ENCODE measurements at places on chromosomes 6 and 20.

DNA sequence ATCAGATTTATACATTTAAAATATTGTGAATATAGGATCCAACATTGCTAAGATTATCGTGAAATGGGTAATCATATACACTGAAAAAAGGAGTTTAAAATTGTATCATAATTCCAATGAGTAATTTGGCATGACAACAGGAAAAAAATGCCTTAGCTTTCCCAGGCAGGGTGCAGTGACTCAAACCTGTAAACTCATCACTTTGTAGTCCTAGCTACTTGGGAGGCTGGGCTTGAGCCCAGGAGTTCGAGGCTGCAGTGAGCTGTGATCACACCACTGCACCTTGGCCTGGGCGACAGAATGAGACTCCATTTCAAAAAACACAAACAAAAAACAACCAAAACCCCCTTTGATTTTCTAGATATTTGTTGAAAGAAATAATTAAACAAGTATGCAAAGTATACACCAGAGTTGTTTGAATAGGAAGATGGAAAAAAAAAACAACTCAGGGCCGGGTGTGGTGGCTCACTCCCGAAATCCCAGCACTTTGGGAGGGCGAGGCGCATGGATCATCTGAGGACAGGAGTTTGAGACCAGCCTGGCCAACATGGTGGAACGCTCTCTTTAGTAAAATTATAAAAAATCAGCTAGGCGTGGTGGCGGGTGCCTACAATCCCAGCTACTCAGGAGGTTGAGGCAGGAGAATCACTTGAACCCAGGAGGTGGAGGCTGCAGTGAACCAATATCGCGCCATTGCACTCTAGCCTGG is 98.7 kb downstream of the TRERF1 start:
- H3K4me1 ChIP-seq, result peaks cover 7% of the 10 kb centered on the region
- DNase-seq, result no peak
- H3K36me3 ChIP-seq, result peaks cover 3% of the 10 kb centered on the region

- no peak overlapping the region for H3K27ac ChIP-seq
- no peaks in the 10 kb centered on the region for H3K4me1 ChIP-seq
- no peak for DNase-seq
- no peaks in the 10 kb centered on the region for H3K27me3 ChIP-seq
- no peak overlapping the region for H3K4me3 ChIP-seq
These were observed 59.4 kb downstream of the TRMT6 start for GRCh38 chr20:5890773-5891441.

GRCh38 chr6:16752206-16752866 is 8.9 kb downstream of the ATXN1 start:
- peaks cover 34% of the 10 kb centered on the region for H3K36me3 ChIP-seq
- no peak for DNase-seq
- H3K27ac ChIP-seq, result no peak overlapping the region

- H3K27ac ChIP-seq, result no peak overlapping the region
- no peak overlapping the region for H3K4me3 ChIP-seq
- H3K27me3 ChIP-seq, result no peaks in the 10 kb centered on the region
- DNase-seq, result no peak
- no peaks in the 10 kb centered on the region for H3K4me1 ChIP-seq
These were observed 445.1 kb downstream of the DOK5 start for GRCh38 chr20:54920491-54920890.

GRCh38 chr6:95866732-95867131 is 149.0 kb upstream of the FUT9 start:
- H3K4me1 ChIP-seq, result no peaks in the 10 kb centered on the region
- H3K27ac ChIP-seq, result no peak overlapping the region
- H3K36me3 ChIP-seq, result no peaks in the 10 kb centered on the region

- no peaks in the 10 kb centered on the region for H3K27me3 ChIP-seq
- H3K4me1 ChIP-seq, result no peaks in the 10 kb centered on the region
- DNase-seq, result no peak
- H3K4me3 ChIP-seq, result no peak overlapping the region
These were observed 9.3 kb upstream of the NNAT start for GRCh38 chr20:37511610-37512275.

GRCh38 chr6:146545581-146545980 is 1.9 kb downstream of the RAB32 start:
- peaks cover 29% of the 10 kb centered on the region for H3K27me3 ChIP-seq
- H3K4me1 ChIP-seq, result peaks cover 6% of the 10 kb centered on the region
- H3K36me3 ChIP-seq, result no peaks in the 10 kb centered on the region
- H3K4me3 ChIP-seq, result no peak overlapping the region
- no peak for DNase-seq

- H3K36me3 ChIP-seq, result no peaks in the 10 kb centered on the region
- no peak for DNase-seq
- no peaks in the 10 kb centered on the region for H3K4me1 ChIP-seq
- H3K27me3 ChIP-seq, result no peaks in the 10 kb centered on the region
These were observed 39.7 kb upstream of the PHIP start for GRCh38 chr6:79117752-79118151.

DNA sequence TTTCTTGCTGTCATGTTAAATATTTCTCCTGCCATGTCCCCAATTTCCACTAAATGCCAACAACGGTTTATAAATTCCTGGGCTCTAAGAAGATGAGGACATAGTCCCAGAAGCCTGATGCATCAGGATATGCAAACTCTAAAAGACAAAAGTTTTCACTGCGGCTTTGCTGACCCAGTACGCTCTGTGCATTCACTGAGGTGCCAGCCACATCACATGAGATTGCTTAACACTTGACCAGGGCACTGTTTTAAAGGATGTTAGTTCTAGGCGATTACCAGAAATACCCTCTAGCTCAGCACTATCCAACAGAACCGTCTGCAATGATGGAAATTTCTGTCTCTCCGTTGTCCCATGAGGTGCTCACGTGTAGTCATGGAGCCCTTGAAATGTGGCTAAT is 19.9 kb upstream of the ADTRP start:
- no peak overlapping the region for H3K4me3 ChIP-seq
- DNase-seq, result no peak
- no peaks in the 10 kb centered on the region for H3K36me3 ChIP-seq
- no peaks in the 10 kb centered on the region for H3K27me3 ChIP-seq

GRCh38 chr6:90982051-90982450 is 395.2 kb upstream of the MAP3K7 start:
- H3K27ac ChIP-seq, result no peak overlapping the region
- DNase-seq, result no peak
- H3K4me1 ChIP-seq, result no peaks in the 10 kb centered on the region
- no peaks in the 10 kb centered on the region for H3K27me3 ChIP-seq
- no peaks in the 10 kb centered on the region for H3K36me3 ChIP-seq

DNA sequence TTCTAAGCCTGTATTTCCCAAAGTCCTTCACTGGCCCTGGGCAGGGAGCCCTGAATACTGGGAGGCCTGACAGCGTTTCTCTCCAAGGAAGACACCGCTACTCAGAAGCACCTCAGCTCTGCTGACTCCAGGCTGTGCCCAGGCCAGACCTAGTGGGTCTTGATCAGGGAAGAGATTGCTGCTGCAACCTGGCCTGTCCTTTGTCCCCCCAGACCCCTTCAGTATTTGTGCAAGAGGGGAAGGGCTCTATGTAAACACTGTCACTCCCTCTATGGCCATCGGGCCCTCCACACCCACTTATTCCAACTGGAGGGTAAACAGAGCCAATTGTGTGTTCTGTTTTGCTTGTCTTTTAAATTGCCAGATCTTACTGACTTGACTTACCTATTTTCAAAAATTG is 20.6 kb downstream of the PLEKHG1 start:
- no peaks in the 10 kb centered on the region for H3K36me3 ChIP-seq
- H3K27ac ChIP-seq, result no peak overlapping the region

DNA sequence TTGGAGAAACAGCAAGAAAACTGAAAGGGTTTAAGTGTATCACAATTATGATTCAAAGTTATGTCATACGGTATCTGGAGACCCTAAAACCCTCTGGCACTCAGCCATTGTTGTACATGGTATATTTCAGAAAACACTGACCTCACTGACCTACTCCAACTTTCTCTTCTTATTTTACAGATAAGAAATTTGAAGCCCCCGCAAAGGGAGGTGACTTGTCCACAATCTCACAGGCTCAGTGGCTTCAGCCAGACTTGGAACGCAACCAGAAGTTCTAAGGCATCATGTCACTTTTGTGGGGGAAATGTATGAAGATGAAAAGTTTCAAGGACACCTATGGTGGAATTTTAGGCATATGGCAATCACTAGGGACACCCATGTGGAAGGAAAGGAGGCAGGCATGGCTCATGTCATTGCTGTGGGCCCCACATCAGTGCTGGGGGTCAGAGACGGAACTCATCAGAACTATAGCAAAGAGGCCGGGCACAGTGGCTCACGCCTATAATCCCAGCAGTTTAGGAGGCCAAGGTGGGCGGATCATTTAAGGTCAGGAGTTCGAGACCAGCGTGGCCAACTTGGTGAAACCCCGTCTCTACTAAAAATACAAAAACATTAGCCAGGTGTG is 5.2 kb upstream of the TRIB3 start:
- H3K27ac ChIP-seq, result no peak overlapping the region
- no peak overlapping the region for H3K4me3 ChIP-seq
- peaks cover 22% of the 10 kb centered on the region for H3K4me1 ChIP-seq
- H3K27me3 ChIP-seq, result no peaks in the 10 kb centered on the region
- H3K36me3 ChIP-seq, result no peaks in the 10 kb centered on the region
- no peak for DNase-seq

DNA sequence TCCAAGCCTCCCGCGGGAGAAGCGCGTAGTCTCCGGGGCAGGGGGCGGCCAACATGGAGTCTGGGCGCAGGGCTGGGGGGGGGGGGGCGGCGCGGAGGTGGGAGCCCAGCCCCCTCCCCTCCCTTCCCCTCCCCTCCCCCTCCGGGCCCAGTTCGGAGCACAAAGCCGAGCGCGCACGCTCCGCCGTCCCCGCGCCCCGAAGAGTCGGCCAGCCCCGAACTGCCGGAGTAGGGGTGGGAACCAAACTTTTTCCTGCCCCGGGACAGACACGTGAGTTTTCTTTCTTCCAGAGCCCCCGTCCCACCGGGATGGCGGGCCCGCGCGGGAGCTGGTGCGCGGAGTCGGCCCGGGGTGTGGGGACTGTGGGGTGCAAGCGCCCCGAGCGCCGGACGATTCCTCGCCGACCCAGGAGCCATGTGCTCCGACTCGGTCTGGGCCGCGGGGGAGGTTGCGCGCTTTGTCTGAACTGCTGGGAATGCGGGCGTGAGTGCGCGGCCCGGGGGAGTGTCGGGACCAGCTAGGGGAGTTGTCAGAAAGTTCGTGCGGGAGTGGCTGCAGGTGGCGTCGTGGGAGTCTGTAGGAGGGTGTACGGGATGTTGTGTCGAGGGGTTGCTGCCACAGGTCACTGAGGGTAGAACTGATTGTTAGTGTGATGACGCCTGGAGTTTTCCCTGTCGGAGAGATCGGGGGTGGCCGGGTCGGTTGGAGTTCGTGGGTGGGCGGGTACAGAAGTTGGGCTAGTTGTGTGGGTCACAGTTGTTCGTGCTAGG is 1.2 kb downstream of the TGIF2 start:
- H3K4me1 ChIP-seq, result peaks cover 45% of the 10 kb centered on the region
- H3K27ac ChIP-seq, result peak overlapping the region; percentile 100
- peaks cover 11% of the 10 kb centered on the region for H3K36me3 ChIP-seq
- peak overlapping the region; percentile 97 for H3K4me3 ChIP-seq
- no peaks in the 10 kb centered on the region for H3K27me3 ChIP-seq

DNA sequence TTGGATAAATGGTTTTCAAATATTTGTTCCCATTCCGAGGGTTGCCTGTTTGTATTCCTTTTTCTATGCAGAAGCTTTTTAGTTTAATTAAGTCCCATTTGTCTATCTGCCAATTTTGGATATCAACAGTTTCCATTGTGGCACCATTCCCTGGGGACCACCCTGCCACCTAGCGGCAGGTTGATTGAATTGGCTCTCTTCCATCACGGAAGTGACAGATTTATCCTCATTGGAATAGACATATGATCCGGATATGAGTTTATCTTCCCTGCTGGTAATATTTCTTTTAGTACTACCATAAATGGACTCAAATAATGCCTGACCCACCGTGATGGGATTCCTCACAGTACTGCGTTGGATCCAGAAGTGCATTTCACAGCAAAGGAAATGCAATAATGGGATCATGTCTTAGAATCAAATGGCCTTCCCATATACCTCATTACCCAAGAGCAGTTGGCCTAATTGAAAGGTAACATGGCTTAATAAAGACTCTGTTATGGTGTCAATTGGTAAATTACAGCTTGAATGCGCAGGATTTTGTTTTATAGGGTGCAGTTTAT is 327.0 kb downstream of the BMP2 start:
- H3K4me3 ChIP-seq, result no peak overlapping the region
- H3K36me3 ChIP-seq, result no peaks in the 10 kb centered on the region
- H3K27me3 ChIP-seq, result no peaks in the 10 kb centered on the region
- no peak for DNase-seq
- no peak overlapping the region for H3K27ac ChIP-seq

DNA sequence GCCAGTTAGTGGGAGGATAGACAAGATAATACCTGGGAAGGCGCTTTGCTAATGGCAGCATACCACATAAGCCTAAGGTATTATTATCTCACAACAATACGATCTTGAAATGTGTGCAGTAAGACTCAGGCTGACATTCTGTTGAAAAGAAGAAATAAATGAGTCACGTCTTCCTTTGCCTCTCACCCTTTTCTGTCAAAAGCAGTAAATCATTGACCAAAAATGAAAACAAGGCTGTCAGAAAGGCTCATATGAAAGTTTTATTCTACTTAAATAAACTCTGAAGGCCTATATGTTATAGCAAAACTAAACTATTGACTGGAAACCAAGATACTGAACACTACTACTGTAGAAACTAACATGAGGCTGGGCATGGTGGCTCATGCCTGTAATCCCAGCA is 43.1 kb upstream of the IL20RA start:
- H3K27ac ChIP-seq, result no peak overlapping the region
- no peak overlapping the region for H3K4me3 ChIP-seq
- no peak for DNase-seq
- peaks cover 3% of the 10 kb centered on the region for H3K27me3 ChIP-seq
- H3K36me3 ChIP-seq, result no peaks in the 10 kb centered on the region
- H3K4me1 ChIP-seq, result no peaks in the 10 kb centered on the region

DNA sequence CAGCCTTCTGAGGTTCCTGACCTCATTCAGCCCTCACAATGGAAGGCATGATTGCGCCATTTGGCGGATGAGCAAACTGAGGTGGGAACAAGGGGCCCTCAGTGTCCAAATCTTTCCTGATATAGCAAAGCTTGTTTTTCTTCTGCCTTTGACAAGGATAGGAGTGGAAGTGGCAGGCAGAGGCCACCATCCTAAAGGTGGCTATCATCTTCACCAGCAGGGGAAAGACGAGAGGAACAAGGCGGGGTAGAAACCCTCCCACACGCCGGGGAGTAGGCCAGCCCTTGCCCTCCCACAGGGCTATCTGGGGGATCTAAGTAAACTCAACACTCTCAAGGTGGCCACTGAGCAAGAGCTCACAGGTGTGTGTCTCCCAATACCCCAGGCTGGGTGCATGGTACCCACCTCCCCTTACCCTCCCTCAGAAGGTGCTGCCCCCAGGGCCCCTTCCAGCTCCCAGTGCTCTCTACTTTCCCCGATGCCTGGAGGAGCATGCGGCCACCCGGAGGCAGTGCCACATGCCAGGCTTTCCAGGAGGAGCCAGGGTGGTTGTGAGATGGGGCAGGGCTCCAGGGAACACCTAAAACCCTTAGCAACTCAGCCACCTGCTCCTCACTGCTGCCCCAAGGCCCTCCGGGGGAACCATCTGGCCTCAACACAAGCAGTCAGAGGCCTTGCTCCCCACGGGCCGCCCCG is 11.2 kb downstream of the SPDEF start:
- no peaks in the 10 kb centered on the region for H3K36me3 ChIP-seq
- H3K4me1 ChIP-seq, result no peaks in the 10 kb centered on the region
- H3K27me3 ChIP-seq, result no peaks in the 10 kb centered on the region
- H3K4me3 ChIP-seq, result no peak overlapping the region
- H3K27ac ChIP-seq, result no peak overlapping the region
- DNase-seq, result no peak

GRCh38 chr20:48758206-48758820 is 69.5 kb downstream of the PREX1 start:
- H3K27me3 ChIP-seq, result no peaks in the 10 kb centered on the region
- H3K4me3 ChIP-seq, result no peak overlapping the region
- H3K27ac ChIP-seq, result no peak overlapping the region
- no peak for DNase-seq
- H3K36me3 ChIP-seq, result peaks cover 15% of the 10 kb centered on the region
